Posterior vena cava (tissue), 2 donors: ENCODE measurements at places on chromosomes 5 and 9. TPM values are rescaled to one million over a fixed set of nuclear protein-coding genes. Genes with fewer than 3 reads are reported as not detected.

FAM163B gene
- total RNA-seq, result not detected

SNCAIP gene
- 3.8 TPM for total RNA-seq

CARD6 gene
- 14.9 TPM for total RNA-seq

PCDHGA6 gene
- total RNA-seq, result 7.9 TPM

ANKDD1B gene
- 0.93 TPM for total RNA-seq

SLC46A2 gene
- 0.28 TPM for total RNA-seq

SOHLH1 gene
- total RNA-seq, result not detected

ECPAS gene
- total RNA-seq, result 72.0 TPM

ELOVL7 gene
- 4.3 TPM for total RNA-seq

ZFP37 gene
- total RNA-seq, result 4.4 TPM

PCDHB13 gene
- 6.4 TPM for total RNA-seq

TMEM252 gene
- total RNA-seq, result not detected

FAM240B gene
- total RNA-seq, result not detected

CDKN2A gene
- 1.4 TPM for total RNA-seq

OLFM1 gene
- total RNA-seq, result 38.2 TPM

BHMT gene
- total RNA-seq, result 0.62 TPM

ADCY2 gene
- total RNA-seq, result 15.1 TPM

GFPT2 gene
- 75.4 TPM for total RNA-seq

FBP2 gene
- not detected for total RNA-seq

ZNF474 gene
- not detected for total RNA-seq

PCDHGC4 gene
- total RNA-seq, result 2.9 TPM

ADGRD2 gene
- not detected for total RNA-seq

LMBRD2 gene
- 12.3 TPM for total RNA-seq

THG1L gene
- 7.4 TPM for total RNA-seq

FAM153A gene
- 0.05 TPM for total RNA-seq

PIP5K1B gene
- total RNA-seq, result 2.6 TPM

TOR2A gene
- 4.9 TPM for total RNA-seq

SLC25A2 gene
- total RNA-seq, result 0.46 TPM

GTF2H2 gene
- 23.5 TPM for total RNA-seq

PRDM9 gene
- not detected for total RNA-seq

CARTPT gene
- not detected for total RNA-seq

AUH gene
- total RNA-seq, result 14.0 TPM

BAAT gene
- not detected for total RNA-seq

PCDHB11 gene
- 3.6 TPM for total RNA-seq
